ENCODE measurements at places on chromosomes 1 and 21. TPM values are rescaled to one million over a fixed set of nuclear protein-coding genes. Genes with fewer than 3 reads are reported as not detected.

Gene NBPF20
- total RNA-seq: 0.18 TPM

DNA sequence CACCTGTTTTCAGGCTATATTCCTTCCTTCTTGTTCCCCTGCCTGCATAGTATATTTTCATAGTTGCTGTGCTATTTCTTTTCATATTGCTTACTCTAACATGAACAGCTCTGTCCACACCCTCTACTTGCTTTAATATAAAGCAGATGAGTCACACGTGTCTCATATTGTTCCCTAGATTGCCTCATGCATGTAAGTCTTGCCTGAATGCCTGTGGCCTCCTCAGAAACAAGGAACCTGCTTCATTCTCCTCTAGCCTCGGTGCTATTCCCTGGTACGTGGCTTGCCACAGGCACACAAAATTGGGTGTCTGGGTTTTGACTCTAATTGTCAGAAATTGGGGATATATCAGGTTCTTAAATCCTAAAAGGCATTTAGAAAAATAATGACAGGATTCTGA, 16.5 kb upstream of the PKP1 start:
- DNase-seq: no peak

DNA sequence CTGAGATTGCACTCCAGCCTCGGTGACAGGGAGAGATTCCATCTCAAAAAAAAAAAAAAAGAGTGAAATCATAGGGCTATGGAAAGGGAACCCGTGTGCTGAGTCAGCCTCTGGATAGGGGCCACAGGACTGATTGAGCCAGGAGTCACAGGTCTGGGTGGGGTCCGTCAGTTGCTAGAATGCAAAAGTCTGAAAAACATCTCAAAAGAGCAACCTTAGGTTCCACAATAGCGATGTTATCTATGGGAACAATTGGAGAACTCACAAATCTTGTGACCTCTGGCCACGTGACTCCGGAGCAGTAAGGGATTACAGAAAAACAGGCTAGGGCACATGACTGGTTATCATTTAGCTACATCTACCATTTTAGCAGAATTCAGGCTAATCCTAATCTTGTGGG, 32.8 kb upstream of the GREM2 start:
- no peak for DNase-seq

DNA sequence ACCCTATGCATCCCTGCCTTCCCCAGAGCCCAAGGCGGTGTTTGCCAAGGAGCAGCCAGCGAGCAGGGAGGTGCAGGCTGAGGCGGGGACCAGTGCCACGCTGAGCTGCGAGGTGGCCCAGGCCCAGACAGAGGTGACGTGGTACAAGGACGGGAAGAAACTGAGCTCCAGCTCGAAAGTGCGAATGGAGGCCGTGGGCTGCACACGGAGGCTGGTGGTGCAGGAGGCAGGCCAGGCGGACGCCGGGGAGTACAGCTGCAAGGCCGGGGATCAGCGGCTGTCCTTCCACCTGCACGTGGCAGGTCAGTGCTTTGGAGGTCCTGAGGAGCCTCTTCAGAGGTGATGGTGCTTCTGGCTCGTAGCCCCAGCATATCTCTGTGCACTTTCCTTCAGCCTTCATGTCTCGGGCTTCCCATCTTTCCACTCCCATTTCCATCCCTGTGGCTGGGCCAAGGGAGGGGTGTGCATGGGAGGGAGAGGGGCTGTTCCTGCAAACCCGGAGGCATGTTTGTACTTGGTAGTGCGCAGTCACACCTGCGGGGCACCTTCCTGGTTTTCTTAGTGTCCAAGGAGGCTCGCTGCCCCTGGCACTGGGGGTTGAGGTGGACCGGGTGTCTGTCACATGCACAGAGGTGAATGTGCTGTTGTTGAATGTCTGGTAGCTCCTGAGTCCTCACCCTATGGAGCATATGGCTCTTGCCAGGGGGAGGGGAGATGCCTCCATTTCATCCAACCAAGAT, 56.4 kb downstream of the OBSCN start:
- no peak for DNase-seq

GRCh38 chr1:192756314-192756713, 52.5 kb upstream of the RGS2 start:
- no peak for DNase-seq

DNA sequence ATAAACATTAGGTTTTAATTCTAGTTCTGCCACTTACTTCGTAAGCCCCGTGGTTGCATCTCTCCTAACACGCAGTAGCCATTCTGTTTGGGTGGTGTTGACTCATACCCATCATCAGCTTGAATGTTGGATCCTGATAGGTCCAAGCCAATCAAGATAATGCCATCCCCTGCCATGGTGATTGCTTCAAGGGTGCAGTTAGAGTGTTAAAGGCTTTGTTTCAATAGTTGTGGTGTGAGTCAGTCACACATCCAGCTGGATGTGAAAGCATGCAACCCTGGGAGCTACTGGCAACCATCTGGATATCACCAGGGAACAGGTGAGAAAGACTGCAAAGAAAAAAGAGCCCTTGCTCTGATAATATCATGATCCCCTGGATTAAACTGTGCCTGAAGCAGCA, 69.1 kb downstream of the OMA1 start:
- no peak for DNase-seq

- DNase-seq: no peak
Observed at GRCh38 chr1:197351821-197352440, 83.9 kb downstream of the CRB1 start.

DNA sequence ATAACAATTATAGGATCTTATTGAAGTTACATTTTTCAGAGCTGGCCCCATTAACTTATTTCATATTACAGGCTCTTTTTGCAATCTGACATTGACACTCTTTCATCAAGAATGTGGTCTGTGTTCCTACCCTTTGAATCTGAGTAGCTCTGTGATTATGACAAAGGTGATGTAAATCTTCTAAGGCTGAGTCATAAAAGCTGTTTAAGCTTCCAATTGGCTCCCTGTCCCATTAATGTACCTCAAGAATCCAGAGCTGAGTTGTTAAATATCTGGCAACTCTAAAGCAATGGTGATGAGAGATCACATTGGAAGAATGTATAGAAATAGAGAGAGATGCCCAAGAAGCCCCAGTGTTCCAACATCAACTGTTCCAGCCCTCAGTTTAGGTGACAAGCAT, 178.5 kb upstream of the DEPDC1 start:
- no peak for DNase-seq

DNA sequence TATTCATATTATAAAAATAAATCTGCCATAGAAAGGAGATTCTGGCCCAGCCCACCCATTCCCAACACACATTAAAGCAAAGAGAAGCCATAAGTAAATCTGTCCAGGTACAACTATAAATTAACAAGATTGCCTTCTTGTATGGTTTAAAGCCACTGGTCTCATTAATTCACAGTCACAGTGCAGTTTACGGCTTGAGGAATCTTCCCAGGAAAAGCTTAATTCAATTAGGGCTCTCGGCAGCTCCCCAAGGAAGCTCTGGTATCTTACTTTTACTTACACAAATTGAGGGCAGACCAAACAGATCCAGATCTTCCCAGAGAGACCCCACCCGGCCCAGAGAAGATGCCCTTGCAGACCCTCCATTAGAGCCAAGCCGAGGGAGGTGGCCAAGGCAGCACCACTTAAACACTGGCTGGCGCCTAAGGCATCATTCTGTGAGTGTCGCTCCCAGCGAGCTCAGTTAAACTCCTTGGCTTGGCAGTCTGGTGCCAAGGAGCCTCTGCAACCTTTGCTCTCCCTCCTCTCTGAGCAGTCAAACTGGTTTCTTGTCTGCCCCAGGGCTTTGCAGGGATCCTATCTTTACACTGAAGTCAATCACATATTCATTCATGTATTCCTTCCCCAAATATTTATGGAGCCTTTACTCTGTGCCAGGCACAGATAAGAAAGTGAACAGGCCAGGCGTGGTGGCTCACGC, 10.7 kb downstream of the SLC9A1 start:
- no peak for DNase-seq

DNA sequence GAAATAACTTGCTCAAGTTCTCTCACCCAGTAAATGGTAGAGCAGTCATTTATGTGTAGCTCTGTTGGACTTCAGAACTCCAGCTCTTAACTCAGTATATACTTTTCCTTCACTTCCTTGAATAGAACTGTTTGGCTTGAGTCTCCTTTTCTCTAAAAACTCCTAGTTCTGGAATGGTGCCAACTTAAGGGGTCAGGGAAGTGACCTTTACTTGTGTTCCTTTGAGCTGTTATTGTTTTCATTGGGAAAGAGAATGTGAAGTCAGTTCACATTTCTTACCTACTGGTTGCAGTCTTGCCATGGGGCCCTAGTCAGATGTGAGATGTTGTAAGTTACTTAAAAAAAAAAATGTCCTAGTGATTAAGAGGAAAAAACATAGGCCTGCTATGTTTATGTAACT, 77.0 kb upstream of the MACF1 start:
- no peak for DNase-seq

Data from activated CD8-positive, alpha-beta T cell treated with anti-CD3 and anti-CD28 coated beads, Interleukin-2, amount 10 ng/mL, durations not matched to agents 7 days and 5 days (primary cell).